ENCODE measurements at places on chromosomes 11 and 22.

GRCh38 chr11:17821648-17822400 is 87.2 kb downstream of the KCNC1 start:
- no peak for DNase-seq

DNA sequence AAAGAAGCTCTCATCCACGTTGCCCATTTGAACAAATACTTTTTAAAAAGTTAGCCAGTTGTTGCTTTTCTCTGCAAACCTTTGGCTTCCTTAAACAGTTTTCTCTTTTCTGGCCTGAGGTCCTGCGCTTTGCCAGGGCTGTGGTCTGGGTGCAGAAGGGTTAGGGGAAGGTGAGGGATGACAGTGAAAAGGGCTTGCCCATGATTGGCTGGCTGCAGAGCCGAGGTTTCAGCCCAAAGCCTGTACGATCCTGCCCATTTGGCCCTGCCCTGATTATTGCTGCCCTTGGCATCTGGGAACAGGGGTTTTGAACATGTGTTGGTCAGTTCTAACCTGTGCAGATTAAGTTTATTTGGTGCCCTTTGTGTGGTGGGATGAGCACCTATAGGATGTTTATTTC is 1.5 kb downstream of the INCENP start:
- DNase-seq, result no peak

DNA sequence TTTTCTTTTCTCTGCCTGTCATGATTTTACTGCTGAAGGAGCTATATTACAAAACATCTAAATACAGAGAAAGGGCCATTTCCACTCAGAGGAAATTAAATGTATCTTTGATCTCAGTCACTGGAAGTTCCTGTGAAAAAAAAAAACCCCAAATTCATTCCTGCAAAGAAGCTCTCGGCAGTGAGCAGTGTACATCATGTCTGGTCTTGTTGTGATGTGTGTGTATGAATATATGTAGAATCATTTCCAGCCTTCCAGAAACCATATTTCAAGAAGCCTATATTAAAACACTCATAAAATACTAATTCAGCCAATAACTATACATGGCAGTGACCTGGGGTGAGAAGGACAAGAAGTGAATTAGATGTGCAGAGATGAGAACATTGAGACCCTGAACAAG is 393.2 kb upstream of the TENM4 start:
- DNase-seq, result no peak

GRCh38 chr11:12727563-12728211 is 53.5 kb downstream of the TEAD1 start:
- DNase-seq, result no peak

DNA sequence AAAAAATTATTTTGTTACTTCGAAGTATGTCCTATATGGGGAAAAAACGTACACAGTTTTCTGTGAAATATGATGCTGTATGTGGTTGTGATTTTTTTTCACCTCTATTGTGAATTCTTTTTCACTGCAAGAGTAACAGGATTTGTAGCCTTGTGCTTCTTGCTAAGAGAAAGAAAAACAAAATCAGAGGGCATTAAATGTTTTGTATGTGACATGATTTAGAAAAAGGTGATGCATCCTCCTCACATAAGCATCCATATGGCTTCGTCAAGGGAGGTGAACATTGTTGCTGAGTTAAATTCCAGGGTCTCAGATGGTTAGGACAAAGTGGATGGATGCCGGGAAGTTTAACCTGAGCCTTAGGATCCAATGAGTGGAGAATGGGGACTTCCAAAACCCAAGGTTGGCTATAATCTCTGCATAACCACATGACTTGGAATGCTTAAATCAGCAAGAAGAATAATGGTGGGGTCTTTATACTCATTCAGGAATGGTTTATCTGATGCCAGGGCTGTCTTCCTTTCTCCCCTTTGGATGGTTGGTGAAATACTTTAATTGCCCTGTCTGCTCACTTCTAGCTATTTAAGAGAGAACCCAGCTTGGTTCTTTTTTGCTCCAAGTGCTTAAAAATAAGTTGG is 38.3 kb downstream of the EHF start:
- no peak for DNase-seq

- DNase-seq, result no peak
Measured at GRCh38 chr22:41907436-41908401, 7.2 kb downstream of the SHISA8 start.

GRCh38 chr22:46865052-46865434 is 102.6 kb downstream of the TBC1D22A start:
- no peak for DNase-seq

GRCh38 chr11:95608093-95608492 is 181.5 kb downstream of the FAM76B start:
- no peak for DNase-seq
